ENCODE measurements at places on chromosomes 6 and 20. TPM values are rescaled to one million over a fixed set of nuclear protein-coding genes. Genes with fewer than 3 reads are reported as not detected.

Gene CST5
- not detected for total RNA-seq

Gene SLC22A7
- total RNA-seq: not detected

Gene GNAS-AS1
- 1.2 TPM for total RNA-seq

Gene NEURL2
- 5.9 TPM for total RNA-seq

Gene PAX1
- not detected for total RNA-seq

All from smooth muscle cell of bladder (primary cell).